ENCODE measurements at places on chromosomes 12 and 14. TPM values are rescaled to one million over a fixed set of nuclear protein-coding genes. Genes with fewer than 3 reads are reported as not detected.
A peak's percentile ranks its signal among the peaks of the same experiment; 100 is the strongest.

Gene PTGDR
- total RNA-seq: not detected

- DNase-seq: no peak
These were observed 23.4 kb downstream of the SLC25A29 start for GRCh38 chr14:100282766-100283419.

DNA sequence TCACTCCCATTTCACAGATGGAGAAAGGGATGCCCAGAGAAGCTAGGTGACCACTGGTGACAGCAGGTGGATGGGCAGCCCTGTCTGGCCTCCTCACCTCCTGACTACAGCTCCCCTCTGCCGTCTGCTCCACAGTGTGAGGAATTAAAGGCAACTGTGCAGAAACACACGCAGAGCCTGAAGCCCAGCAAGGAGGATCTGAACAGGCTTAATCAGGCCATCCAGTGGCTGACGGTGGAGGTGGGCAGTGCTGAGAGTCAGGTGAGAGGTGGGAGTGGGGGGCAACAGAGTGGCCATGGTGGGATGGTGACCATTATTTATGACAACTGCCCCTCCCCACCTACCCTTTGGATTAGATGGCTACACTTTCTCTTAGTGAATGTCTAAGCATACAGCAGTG, 1.2 kb downstream of the KRT86 start:
- DNase-seq: peak; percentile 37

DNA sequence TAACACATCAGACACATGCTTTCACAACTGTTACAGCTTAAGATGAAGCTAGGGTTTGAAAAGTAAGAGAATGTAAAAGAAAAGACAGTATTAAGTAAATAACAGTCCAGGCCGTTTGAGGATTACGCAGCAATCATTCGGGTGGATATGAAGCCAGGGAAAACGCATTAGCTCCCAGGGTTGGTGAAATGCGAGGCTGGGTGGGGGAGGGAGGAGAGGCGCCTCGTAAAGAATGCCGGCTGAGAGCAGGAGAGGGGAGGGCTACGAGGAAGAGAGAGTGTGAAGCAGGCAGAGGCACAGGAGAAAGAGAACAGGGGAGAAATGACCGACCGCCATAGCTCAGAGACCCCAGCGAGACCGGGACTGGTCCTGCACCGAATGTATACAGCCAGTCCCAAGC, 73.0 kb downstream of the IQSEC3 start:
- DNase-seq: no peak

- peak; percentile 32 for DNase-seq
These were observed 1.6 kb downstream of the SIX4 start for GRCh38 chr14:60722357-60723115.

- DNase-seq: no peak
These were observed 23.3 kb downstream of the DMAC2L start for GRCh38 chr14:50335389-50335788.

DNA sequence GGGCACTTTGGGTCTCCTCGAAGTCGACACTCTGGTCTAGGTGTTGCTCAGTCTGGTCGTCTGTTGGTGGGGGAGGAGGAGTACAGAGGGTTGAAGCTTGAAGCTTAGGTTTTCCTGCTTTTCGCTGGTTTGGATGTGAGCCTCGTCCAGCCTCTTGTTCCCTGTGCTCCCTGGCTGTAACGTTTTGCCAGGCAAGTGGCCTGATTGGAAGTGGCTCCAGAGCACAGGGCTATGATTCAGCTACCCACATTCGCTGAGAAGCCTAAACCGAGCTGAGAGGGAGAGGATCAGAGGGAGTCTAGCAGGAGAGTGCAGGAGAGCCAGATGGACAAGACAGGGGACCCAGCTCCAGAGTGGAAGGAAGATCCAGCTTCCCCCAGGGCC, 6.1 kb downstream of the HOXC10 start:
- no peak for DNase-seq

Gene ANKS1B
- not detected for total RNA-seq

DNA sequence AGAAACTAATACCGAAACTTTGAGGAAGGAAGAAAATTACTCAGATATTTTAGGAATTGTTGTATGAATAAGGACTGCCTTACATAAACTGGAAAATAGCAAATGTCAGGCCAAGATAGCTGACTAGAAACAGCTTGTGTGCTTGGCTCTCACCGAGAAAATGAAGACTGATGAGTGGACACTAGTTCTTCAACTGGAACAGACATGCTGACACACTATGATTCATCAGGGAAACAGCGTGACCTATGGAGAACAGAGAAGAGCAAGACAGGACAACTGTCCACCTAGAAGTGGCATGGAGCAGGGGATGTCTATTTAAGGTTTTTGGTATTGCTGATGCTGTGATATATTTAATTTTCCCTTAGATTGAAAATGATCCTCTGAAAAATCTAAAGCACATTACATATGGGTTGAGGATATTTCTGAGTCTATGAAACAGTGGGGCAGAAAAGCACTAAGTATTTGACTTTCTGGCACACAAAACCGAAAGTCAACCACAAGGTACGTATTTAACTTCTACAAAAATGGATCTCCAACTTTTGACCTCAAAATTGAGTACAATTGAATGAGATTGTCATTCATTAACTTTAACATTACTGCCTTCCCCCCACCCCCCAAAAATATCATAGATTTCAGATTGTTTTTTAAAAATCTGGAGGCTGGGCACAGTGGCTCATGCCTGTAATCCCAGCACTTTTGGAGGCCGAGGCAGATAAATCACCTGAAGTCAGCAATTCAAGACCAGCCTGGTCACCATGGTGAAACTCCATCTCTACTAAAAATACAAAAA, 863.2 kb downstream of the LRFN5 start:
- DNase-seq: no peak

DNA sequence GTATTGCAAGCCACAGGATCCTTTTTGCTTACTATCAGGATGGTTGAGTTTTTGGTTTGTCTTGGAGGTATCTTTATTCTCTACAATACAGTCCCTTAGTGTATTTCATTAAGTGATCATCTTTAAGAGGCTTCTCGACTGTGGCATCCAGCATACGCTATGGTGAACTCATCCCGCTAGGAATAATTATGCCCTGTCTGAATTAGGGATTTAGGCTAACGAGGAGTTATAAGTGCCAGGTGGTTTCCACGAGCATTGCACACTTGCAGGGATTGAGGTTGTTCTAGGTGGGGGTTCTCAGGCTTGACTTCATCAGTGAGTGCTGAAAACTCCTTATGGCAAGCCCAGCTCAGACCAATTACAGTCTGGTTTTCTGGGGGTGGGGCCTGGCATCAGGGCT, 37.2 kb upstream of the RBM19 start:
- DNase-seq: no peak

GRCh38 chr14:45715946-45716345, 462.9 kb upstream of the MIS18BP1 start:
- no peak for DNase-seq
